Non-pigmented ciliary epithelial cell (primary cell): ENCODE measurements at places on chromosomes 13 and 19.

DNA sequence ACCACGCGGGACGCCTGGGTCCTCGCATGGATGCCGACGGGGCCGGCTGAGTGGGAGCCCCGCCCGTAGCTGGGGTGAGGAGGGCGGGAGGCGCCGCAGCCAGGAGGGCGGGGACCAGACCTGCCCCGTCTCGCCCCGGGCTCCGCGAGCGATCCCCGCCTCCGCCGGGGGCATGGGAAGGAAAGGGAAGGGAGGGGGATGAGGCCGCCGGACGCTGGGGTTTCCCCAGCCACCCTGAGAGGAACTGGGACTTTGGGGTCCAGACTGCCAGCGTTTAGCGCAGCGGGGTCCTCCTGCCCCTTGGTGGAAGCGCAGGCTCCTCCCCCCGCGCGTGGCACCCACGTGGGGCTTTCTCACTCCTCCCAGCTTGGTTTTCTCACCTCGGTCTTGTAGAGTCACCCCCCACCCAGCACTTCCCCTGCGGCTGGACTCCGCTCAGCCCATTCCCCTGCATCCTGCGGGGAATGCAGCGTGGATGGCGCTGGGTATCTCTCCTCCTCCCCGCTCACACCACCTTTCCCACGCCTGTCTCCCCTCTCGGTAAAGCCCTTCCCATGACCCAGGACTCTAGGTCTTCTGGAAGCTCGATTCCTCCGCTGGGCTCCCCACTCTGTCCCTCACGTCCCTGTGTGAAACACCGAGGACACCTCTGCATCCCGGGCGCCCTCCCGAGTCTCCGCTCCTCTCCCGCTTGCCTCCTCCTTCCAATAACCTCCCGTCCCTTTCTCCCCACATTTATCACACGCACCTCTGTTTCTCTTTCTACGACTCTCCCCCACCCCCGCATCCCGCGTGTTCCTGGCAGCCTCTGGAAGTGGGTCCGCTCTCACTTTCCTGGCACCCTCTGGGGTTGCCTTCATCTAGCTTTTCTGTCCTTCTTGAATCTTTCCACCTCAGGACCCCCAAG lies 2.1 kb downstream of the TGFB1 start:
- DNase-seq, result no peak

- no peak for DNase-seq
Measured at GRCh38 chr13:109712124-109712722, 74.2 kb downstream of the IRS2 start.

- DNase-seq, result no peak
Measured at GRCh38 chr19:6066661-6067646, 43.3 kb downstream of the RFX2 start.

GRCh38 chr19:16585808-16586476 lies 13.7 kb upstream of the SLC35E1 start:
- DNase-seq, result no peak

GRCh38 chr19:10544753-10545251 lies 1.1 kb downstream of the ATG4D start:
- no peak for DNase-seq

DNA sequence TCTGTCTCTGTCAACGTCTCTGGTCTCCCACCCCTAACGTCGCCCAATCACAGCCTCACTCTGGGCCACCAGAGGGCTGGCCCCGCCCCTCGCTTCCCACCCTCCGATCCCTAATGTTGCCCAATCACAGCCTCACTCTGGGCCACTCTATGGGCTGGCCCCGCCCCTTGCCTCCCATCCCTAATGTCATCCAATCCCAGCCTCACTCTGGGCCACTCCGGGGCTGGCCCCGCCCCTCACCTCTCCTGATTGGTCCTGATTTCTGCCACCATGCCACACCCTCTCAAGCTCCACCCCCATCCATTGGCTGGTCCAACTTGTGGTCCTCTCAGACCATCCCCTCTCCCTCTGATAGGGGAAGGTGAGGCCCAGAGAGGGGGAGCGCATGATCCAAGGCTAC lies 24.9 kb downstream of the CELF5 start:
- DNase-seq, result no peak

DNA sequence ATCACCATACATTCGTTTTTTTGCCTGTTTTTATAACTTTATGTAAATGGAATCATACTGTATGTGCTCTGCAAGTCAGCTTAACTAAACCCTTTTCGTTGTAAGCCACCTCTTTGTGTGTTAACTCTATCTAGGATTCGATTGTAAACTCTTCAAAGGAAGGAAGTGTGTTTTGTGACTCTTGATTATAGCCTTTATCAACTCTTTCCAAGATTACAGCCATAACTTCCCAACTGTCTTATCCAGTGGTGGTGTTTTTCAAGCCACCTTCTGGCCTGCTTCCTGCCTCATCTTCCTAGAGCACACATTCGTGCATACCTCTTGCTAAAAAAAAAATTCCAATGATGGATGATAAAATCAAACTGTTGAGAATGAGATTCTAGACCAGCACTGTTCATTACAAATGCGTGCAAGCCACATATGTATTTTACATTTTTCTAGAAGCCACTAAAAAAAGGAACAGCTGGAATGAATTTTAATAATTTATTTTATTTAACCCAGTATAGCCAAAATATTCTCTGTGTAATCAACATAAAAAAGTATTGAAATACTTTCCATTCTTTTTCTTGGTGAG lies 12.0 kb upstream of the FBXL3 start:
- no peak for DNase-seq

DNA sequence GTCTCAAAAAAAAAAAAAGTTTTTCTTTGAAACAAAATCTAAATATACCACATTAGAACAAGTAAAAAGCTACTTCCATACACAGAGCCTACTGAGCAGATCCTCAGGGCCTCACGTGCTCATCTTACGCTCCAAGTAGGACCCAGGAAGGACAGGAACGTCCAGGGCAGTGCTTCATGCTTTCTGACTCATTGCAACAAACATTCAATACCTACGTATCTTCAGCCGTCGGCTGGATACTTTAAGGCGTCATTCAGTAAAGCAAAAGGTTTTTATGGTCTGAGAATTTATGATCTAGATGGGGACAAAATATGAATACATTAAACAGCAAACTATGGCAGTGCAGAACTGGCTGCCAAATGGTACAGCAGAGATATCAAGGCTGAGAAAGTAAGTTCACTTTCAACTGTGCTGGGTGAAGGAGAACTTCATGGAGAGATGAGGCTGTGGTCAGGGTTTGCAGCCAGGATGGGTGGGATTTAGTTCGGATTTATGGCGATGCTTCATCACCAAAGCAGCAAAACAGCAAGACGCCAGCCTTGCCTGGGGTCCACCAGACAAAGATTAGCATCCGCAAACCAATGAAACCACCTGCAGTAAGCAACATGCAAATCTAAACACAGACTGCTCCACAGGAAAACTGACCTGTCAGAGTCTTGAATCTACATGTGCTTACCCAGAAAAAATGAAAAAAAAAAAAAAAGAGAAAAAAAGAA lies 20.5 kb downstream of the CARS2 start:
- peak; percentile 69 for DNase-seq

DNA sequence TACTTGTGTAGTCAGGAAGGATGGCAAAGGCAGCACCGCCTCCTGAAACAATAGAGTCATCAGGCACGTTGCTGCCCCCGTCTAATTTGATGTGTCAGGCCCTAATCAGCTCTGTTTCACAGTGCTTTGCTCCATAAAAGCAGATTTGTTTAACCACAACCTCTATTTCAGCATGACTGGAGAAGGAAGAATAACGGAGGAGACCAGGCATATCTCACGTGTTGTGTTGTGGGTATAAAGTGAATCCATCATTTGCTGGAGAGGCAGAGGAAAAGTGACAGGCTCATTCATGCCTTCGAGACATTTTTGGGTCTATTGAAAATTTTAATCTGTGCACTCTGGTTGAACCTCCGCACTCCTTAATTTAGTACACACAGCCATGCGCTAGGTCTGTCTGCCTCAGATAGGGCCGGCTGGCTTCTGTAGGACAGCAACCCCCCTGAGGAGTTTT lies 940.4 kb upstream of the SLC10A2 start:
- DNase-seq, result peak; percentile 86

GRCh38 chr19:35449359-35450043 lies 1.4 kb downstream of the FFAR2 start:
- no peak for DNase-seq

DNA sequence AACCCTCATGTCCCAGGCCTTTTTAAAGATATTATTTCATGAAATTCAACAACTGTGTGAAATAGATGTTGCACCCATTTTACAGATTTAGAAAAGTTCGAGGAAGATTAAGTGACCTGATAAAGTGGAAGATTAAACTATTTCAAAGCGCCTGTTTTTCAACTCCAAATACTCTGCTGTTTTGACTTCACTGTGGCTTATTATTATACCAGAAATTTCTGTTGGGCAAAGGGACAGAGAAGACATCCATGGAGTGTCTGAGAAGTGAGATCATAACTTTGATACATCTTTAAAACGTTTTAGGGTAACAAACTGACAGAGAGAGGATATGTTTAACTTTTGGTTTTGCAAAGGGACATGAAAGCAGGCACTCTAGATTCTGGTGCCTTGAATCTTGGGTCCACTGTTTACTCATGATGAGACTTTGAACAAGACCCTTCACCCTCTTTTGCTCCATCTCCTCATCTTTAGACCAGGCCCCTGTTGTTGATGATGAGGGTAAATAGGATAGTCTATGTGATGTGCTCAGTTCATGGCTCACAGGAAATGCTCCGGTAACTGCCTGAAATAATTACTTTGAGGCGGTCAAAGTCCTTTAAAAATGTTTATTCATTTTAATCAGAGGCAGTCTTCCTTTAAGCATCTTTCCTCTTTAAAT lies 55.4 kb downstream of the RFC3 start:
- DNase-seq, result no peak

- no peak for DNase-seq
Measured at GRCh38 chr19:2567580-2567979, 91.7 kb downstream of the GADD45B start.

DNA sequence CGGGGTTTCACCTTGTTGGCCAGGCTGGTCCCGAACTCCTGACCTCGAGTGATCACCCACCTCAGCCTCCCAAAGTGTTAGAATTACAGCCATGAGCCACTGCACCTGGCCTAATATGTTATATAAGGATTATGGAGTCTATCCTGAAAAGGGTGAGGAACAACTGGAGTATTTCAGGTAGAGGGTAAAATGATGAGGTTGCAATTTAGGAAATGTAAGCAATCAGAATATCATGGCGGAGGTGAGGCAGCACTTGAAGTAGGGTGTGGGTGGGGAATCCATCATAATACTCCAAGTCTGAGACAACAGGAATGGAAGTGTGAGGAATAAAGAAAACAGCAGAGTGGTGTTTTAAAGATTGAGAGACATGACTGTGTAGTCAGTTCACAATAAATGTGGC lies 582.2 kb downstream of the FGF9 start:
- DNase-seq, result no peak
